Left lobe of liver (tissue), 2 donors: ENCODE measurements at places on chromosomes 7 and 10.
A peak's percentile ranks its signal among the peaks of the same experiment; 100 is the strongest.

- peak; percentile 86 for DNase-seq
Observed at GRCh38 chr7:128076796-128077271, 45.6 kb upstream of the LRRC4 start.

GRCh38 chr7:157234271-157234670 lies 95.5 kb downstream of the UBE3C start:
- DNase-seq, result no peak

DNA sequence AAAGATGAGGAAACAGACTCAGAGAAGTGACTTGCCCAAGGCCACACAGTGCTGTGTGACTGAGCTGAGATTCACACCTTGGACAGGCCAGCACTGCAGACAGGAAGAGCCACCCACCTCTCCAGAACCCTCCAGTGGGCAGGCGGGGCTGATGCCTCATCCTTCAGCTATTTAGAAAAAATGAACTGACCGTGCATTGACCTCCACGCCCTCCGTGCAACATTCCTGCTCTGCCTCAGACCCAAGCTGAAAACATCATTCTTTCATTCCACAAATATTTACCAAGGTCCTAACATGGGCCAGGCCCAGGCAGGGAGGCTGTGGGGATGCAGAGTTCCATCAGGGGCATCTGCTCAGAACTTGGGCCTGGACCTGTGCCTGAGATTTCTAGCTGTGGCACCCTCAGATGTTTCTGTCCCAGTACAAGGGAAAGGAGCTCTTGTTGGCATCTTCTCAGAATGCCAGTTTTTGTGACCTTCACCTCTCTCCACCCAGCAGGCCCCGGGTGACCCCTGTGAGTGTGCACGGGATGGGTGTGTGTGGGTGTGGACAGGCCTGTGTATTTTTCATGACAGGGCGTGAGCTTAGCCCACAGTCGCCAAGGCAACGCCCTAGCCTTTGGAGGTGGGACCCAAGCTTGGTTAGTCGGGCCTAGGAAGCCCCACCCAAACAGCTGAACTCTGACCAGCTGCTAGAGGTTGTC lies 6.5 kb downstream of the VSIR start:
- no peak for DNase-seq

DNA sequence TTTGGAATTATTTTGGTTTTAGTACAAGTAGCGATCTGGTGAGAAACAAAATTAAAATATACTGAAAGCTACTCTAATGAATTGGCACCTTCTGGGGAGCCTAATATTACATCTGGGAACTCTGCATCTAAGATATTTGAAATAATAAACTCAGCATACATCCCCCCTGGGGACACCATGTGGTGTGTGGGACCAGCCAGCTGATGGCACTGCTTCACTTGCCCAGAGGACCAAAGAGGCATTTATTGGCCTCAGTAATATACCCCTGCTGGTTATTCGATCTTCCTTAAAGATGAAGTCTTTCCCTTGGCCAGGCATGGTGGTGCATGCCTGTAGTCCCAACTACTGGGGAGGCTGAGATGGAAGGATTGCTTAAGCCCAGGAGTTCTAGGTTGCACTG lies 195.1 kb upstream of the AUTS2 start:
- no peak for DNase-seq

DNA sequence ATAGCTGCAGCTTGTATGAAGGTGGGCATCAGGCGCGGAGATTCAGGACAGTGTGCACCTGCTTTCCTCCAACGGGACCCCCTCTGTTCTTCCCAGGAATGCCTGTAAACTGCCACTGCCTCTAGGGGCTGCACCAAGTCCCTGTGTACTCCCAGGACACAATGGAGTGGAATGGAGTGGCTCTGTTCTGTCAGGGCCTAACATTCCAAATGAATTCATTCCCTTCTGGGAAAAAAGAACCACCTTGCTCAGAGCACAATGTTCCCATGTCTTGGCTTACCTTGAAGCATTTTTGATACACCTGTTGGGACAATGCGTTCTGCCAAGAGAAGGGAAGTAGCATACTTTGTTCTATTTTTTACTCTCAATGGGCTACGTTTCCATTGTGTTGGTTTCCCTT lies 339.4 kb downstream of the FRMD4A start:
- no peak for DNase-seq

- DNase-seq, result no peak
Observed at GRCh38 chr7:816751-817671, 15.3 kb upstream of the SUN1 start.

DNA sequence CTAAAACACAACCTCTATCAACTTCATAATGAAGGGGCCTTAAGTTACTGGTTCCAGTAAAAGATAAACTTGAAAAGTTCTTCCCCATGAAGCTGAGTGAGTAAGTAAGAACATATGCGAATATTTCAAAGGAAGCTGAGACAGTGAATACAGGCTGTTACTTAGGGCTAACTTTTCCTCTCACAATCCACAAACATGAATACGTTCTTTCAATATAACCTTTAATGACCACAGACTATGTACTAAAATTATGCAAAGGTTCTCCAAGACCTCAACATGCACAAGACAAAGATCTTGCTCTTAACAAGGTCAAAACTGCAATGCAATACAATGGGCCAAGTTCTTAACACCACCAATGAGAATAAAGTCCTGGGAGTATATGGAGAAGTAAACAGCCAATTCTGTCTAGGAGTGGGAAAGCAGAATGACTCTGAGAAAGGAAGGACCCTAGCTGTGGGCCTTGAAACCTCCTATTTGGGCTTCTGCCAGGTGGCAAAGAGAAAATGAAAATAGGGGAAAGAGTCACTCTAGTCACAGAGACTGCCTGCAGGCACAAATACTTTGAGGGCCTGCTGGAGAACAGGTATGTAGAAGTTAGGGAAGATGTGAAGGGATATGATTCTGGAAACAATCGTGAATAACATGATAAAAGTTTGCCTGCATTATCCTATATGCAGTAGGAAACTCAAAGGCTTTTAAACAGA lies 43.7 kb downstream of the OSBPL3 start:
- no peak for DNase-seq

GRCh38 chr10:14758994-14759664 lies 15.6 kb downstream of the FAM107B start:
- no peak for DNase-seq

DNA sequence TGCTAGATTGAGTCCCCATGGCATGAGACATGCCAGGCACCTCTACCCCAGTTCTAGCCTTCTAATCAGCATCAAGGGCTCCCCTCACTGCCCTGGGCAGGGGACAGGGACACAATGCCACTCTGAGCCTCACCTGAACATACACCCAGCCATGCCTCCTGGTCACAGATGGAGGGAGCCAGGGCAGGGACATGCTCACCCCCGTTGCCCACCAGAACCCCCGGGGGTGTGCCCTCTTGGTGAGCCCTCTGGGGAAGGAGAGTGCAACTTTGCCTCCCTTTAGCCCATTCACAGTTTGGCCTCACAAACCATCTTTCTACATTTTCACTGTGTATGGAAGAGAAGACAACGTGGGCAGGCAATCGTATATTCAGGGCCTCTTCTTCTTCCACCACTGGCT lies 167.2 kb downstream of the LCOR start:
- DNase-seq, result no peak

DNA sequence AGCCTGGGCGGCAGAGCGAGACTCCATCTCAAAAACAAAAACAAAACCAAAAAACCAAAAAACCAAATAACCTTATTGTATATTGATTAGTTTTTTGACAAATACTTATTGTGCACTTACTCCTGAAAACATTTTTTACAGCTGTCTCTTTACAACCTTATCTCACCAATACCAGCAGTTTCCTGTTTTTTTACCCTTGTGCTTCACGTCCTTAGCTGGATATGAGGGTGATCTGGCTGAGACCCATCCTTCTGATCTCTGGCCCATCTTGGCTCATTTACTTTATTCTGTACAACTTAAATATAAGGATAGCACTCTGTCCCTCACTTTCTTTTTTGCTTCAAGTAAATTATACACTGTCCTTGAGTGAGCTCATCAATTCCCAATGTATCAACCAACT lies 104.6 kb upstream of the DNAJB12 start:
- DNase-seq, result no peak

- no peak for DNase-seq
Observed at GRCh38 chr7:50707236-50708006, 75.3 kb downstream of the GRB10 start.
